ENCODE measurements at places on chromosomes 13 and 19.

DNA sequence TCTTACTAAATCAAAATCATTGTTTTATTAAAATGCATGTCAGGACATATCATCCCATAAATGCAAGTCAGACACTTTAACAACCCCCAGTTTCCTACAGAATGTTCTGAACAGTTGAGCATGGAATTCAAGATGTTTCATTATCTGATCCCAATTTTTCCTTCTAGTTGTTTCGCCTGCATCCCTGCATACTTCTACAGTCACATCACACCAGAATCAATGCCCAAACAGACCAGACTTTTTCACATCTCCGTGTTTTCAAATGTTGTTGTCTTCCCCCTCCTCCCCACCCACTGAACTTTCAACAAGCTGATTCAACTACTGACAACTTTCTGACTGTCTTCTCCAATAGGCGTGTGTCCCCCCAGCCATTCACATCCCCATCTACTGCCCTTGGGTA lies 48.6 kb downstream of the LHFPL6 start:
- no peak for DNase-seq

GRCh38 chr19:40690050-40690692 lies at the start of gene NUMBL:
Gene NUMBL (minus strand): TSS chr19:40690651. CDS start chr19:40690483, 168 bp downstream.
- DNase-seq, result peak; percentile 51

GRCh38 chr13:41858780-41859179 lies 102.1 kb downstream of the VWA8 start:
- DNase-seq, result no peak

- DNase-seq, result no peak
Measured at GRCh38 chr13:75468098-75468497, 13.9 kb downstream of the TBC1D4 start.

GRCh38 chr13:94163535-94163934 lies 315.9 kb downstream of the DCT start:
- no peak for DNase-seq

- DNase-seq, result no peak
Measured at GRCh38 chr13:34003656-34004055, 185.7 kb downstream of the RFC3 start.

DNA sequence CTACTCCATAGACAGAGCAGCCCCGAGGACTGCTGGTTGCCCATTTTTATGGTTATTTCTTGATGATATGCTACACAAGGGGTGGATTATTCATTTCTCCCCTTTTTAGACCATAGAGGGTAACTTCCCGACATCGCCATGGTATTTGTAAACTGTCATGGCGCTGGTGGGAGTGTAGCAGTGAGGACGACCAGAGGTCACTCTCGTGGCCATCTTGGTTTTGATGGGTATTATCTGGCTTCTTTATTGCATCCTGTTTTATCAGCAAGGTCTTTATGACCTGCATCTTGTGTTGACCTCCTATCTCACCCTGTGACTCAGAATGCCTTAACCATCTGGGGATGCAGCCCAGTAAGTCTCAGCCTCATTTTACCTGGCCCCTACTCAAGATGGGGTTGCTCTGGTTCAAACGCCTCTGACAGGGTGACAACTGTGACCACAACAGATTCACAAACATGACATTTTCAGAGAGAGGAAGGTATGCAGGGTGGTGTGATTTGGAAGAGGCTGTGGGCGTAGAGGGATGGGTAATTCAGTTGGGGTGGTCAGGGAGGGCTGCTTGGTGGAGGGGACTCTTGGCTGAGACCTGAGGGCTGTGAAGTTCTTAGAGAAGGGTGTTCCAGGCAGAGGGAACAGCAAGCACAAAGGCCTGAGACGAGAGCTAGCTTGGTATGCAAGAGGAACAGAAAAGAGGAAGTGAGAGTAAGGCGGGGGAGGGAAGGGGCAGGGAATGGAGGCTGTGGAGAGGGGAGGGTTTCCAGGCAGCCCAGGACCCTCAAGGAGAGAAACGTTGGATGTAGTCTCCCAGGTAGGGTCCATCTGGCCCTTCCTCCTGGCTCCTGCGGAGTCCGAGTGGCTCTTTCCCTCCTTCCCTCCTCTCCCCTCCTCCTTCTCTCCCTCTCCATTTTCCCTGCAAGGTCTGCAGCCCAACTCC lies 23.5 kb downstream of the FAM187B start:
- DNase-seq, result no peak

- DNase-seq, result no peak
Measured at GRCh38 chr19:48247212-48247611, 8.5 kb downstream of the CARD8 start.

DNA sequence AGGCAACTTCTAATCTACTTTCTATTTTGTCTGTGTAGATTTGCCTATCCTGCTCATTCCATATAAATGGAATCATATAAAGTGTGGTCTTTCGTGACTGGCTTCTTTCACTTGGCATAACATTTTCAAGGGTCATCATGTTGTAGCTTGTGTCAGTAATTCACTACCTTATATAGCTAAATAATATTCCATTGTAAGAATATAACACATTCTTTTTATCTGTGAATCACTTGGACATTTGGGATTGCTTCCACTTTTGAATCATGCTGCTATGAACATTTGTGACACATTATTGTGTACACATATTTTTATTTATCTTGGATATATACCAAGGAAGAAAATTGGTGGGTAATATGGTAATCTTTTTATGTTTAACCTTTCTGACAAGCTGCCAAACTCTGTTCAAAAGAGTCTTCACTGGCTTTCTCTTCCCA lies 89.0 kb upstream of the CSNK1A1L start:
- DNase-seq, result no peak

GRCh38 chr13:73939071-73939380 lies 195.2 kb downstream of the KLF12 start:
- DNase-seq, result no peak

DNA sequence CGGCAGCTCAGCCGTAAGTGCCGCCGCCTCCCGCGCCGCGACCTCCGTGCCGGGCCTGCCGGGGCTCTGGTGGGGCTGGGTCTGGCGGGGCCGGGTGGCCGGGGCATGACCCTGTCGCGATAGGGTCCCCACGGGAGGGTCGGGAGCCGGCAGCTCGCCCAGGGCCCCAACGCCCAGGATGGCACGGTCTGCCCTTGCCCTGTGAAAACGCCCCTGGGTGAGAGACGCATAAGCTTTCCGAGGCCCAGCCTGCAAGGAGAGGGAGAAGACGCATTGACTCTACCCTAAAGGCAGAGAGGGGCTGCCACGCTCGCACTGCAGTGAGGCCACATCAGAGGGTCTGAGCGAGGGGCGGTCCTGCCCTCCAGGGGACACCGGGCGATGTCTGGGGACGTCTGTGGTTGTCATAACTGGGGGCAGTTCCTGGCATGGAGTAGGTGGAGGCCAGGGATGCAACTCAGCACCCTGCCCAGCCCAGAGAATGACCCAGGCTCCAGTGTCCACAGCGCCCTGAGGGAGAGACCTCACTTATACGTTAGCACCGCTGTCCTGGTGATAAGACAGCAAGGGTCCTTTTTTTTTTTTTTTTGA lies 539 bp downstream of the ZNF554 start:
- DNase-seq, result peak; percentile 66

GRCh38 chr13:66994517-66995202 lies 235.5 kb downstream of the PCDH9 start:
- peak; percentile 4 for DNase-seq

- DNase-seq, result peak; percentile 72
Measured at GRCh38 chr13:110108348-110109139, 198.4 kb downstream of the COL4A1 start.

DNA sequence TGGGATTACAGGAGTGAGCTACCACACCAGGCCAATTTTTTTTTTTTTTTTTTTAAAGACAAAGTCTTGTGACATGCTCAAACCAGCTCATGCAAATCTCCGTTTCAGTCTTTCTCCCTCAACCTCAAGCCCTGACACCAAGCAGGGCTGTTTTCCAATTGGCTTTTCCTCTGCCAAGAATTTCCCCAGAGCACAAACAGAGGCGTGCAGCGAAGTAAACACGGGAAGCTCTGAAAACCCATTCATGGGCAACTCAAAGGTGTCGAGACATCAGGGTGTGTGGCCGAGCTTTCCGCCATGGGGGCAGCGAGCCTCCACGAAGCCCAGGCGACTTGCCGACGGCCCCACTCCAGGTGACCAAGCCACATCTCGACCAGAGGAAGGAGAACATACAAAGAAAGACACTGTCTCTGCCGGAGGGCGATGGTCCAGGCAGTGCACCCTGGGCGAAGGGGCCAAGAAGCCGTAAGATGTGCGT lies 70.0 kb downstream of the INSR start:
- no peak for DNase-seq

- DNase-seq, result no peak
Measured at GRCh38 chr13:43057653-43058317, 34.4 kb downstream of the DNAJC15 start.

- no peak for DNase-seq
Measured at GRCh38 chr19:6023085-6023682, 45.2 kb upstream of the RANBP3 start.

GRCh38 chr19:44740351-44740824 lies 8.1 kb upstream of the BCL3 start:
- no peak for DNase-seq

- DNase-seq, result no peak
Measured at GRCh38 chr19:41941410-41942202, 13.4 kb upstream of the ERFL start.

DNA sequence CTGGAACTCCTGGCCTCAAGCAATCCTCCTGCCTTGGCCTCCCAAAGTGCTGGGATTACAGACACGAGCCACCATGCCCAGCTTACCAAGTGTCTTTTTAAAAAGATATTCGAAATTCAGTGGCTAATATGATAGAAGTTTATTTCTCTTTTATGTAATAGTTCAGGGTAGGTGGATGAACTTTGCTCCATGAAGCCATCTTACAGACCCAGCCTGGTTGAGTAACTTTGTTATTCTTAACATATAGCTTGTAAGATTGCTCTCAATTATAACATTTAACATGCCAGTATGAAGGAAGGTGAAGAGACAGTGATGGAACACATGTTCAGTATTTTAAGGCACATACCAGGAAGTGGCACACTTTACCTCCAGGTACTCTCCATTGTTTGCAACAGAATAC lies 42.4 kb downstream of the ZIC2 start:
- no peak for DNase-seq

GRCh38 chr13:99053636-99054233 lies 75.9 kb upstream of the DOCK9 start:
- DNase-seq, result no peak

DNA sequence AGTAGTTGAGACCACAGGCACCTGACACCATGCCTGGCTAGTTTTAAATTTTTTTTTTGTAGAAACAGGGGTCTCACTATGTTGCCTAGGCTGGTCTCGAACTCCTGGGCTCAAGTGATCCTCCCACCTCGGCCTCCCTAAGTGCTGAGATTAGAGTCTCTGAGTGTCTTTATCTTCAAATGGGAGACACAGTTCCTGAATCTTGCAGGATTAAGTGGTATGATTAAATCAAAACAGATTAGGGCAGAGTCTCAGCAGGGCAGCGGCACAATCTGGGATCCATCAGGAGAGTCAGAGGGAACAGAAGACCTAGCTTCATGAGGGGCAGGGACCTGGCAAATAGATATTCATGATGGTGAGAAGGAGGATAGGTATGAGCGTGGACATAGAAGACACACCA lies 953 bp downstream of the RLN3 start:
- no peak for DNase-seq

Measured in retina (tissue), 1 donor.